CD4-positive, alpha-beta T cell (primary cell): ENCODE measurements at places on chromosomes 1 and 21.
A peak's percentile ranks its signal among the peaks of the same experiment; 100 is the strongest.

GRCh38 chr1:29698033-29698432, 461.7 kb downstream of the PTPRU start:
- DNase-seq: no peak

- no peak for DNase-seq
Measured at GRCh38 chr21:46183910-46184624, at the start of gene SPATC1L. Gene SPATC1L, minus strand, starts transcription at chr21:46184459. Its CDS starts 1,643 bp downstream, at chr21:46182816.

DNA sequence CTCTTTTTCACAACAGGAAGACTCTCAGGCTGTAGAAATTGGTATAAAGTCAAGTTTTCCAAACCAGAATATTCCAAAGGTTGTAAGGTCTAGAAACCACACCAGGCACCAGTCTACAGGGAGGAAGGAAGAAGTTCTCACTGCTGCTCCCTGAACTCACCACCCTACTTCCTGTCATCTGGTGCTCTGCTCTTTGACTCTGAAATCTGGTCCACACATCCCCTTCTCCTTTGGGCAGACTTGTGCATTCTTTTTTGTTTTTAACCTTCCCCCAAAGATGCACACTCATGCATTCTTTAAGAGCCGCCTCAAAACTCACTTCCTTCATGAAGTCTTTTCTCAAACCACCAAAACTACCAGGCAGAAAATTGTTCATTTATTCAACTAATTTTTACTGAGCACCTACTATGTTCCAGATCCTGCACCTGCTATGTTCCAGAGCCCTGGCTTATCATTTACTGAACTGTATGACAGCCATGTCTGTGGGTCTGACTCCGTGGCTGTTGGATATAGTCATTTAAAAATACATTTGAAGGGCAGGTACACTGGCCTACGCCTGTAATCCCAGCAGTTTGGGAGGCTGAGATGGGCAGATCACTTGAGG, 30.1 kb upstream of the EPS15 start:
- no peak for DNase-seq

GRCh38 chr1:207822602-207823451, 71.0 kb downstream of the CD46 start:
- peak; percentile 63 for DNase-seq

DNA sequence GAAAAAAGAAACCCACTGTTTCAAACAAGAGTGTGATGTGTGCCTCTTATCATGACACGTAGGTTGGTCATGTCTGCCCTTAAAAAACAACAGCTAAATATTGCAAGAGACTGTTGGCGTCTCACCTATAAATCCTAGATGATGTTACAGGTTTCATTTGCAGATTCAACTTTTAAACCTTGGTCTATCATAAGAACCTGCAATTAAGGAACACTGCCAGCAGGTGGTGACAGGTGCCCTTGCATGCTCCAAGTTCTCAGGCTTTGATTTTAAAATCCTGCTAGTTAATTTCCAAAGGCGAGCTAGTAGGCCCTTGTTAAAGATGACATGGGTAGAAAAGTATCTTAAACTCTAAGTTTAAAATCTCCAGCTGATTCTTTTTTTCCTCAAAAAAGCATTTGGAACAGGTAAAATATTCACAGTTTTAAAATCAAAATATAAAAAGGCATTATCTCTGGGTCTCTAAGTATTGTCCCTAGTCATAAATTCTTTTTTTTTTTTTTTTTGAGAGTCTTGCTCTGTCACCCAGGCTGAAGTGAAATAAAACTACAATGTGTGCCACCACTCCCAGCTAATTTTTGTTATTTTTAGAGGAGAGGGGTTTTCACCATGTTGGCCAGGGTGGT, 39.1 kb downstream of the CLSTN1 start:
- DNase-seq: peak; percentile 39

DNA sequence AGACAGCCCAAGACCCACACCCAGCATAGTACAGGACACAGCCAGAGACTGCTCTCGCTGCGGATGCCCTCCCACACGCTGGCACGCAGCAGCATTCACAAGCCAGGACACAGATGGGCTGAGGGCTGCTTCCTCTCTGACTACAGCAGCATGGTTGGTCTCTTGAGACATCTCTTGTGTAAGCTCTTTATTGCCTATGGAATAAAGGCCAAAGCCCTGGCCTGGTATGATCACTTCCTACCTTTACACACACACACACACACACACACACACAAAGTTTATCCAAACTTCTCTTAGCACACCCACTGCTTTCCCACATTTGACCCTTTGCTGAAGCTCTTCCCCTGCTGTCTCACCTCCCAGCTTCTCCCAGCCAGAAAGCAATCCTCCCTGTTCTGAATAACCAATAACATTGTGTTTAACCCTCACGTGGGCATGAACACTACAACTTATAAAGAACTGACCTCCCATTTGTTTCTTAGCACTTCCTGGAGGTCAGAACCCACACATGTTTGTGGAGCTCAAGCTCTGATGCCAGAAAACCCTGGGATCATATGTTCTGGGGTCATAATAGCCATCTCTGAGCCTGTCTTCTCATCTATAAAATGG, 1.2 kb upstream of the LUZP1 start:
- DNase-seq: no peak

DNA sequence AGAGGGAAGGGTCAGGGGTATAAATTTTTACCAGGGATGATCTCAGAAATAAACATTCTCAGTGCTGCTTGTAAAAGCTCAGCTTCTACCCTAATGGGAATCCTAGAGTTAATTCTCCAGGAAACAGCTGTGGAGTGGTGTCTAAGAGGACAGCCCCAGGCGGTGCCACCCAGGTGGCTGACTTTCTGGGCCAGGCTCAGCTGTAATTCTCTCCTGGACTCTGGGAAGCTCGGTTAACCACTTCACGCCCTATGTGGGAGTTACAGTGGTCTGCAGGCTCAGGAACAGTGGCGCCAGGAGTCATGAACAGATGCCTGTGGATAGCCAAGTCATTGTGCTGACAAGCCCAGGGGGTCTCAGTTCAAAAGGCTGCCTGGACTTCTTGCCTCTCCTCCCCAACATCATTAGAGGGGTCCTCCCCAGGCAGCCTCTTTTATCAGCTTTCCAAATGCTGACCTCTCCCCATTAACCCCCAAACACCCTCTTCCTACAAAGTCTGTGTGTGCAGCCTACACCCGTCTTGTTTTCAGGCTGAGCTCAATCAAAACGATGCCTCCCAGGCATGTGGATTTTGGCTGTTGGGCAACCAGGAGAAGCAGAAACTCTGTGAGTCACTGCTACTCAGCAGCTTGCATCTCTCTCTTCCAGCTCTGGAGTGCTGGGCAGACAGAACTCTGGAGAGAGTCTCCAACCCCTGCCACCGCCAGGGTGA, 1.2 kb downstream of the HHIPL2 start:
- DNase-seq: no peak

GRCh38 chr1:222010306-222010705, 268.4 kb upstream of the DUSP10 start:
- DNase-seq: no peak
